ENCODE measurements at places on chromosomes 5 and 9.

GRCh38 chr5:109006129-109006528, 258.4 kb downstream of the FER start:
- DNase-seq, result no peak

- DNase-seq, result no peak
Measured at GRCh38 chr5:7663808-7664207, 187.1 kb downstream of the CFAP90 start.

- DNase-seq, result no peak
Measured at GRCh38 chr9:37976714-37977477, 73.0 kb upstream of the SLC25A51 start.

DNA sequence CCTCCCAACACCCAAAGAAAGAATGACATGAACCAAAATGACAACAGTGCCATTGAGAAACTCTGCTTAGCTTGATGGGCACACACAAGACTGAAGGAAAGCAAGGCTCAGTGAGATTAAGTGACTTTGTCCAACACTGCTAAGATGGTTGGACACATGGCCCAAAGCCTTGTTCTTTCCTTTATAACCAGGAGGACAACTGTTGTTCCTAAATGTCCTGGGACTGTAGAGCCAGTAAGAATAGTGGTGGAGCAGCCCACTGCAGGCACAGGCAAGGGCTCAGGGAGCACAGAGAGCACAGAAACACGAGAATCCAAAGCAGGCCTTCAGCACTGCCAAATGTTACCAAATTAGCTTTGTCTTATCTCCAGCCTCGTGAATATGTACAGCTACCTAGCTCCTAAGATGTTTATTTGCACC, 3.9 kb downstream of the ACTL7A start:
- no peak for DNase-seq

- DNase-seq, result no peak
Measured at GRCh38 chr9:81671880-81672280, 17.5 kb downstream of the TLE1 start.

All from NCI-H226 (cell line).